ENCODE measurements at places on chromosomes 7 and 10.
A peak's percentile ranks its signal among the peaks of the same experiment; 100 is the strongest.

GRCh38 chr10:79542626-79543025, 17.6 kb downstream of the SFTPA2 start:
- no peak overlapping the region for H3K4me3 ChIP-seq
- H3K36me3 ChIP-seq = no peaks in the 10 kb centered on the region
- no peak overlapping the region for H3K27ac ChIP-seq
- no peak for DNase-seq
- H3K4me1 ChIP-seq = no peaks in the 10 kb centered on the region

DNA sequence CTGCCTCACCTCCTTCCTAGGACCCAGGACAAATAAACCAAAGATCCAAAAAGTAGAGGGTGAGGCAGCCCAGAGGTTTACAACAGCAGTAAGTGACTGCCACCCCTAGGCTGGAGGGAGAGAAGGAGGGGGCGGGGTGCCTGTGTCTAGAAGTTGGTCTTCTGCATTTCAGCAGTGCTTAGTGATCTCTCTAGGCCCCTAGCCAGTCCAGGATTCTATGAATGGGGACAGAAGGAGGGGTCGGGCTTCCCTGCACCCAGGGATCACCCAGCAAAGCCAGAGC, 62.8 kb upstream of the KDM7A start:
- peak overlapping the region; percentile 26 for H3K27ac ChIP-seq
- no peaks in the 10 kb centered on the region for H3K27me3 ChIP-seq
- DNase-seq = no peak
- peaks cover 7% of the 10 kb centered on the region for H3K4me1 ChIP-seq
- no peak overlapping the region for H3K4me3 ChIP-seq

DNA sequence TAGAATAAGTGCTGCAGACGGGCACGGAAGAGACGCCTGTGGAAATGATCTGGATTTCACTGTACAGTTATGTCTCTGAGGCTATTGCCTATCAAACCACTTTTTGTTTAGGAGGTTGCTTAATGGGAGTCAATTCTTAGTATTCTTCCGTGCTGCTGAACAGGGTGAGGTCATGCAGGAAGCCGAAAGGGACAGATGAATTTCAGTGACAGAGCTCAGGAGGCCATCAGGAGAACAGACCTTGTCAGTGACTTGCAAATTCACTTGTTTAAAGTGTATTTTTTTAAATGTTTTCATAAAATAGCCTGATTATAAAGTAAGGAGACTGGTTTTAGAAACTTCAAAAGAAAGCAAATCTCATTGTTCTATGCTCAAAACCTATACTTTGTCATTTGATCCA, 58.9 kb downstream of the XRCC2 start:
- no peaks in the 10 kb centered on the region for H3K36me3 ChIP-seq
- no peak overlapping the region for H3K4me3 ChIP-seq
- H3K4me1 ChIP-seq = no peaks in the 10 kb centered on the region
- no peaks in the 10 kb centered on the region for H3K27me3 ChIP-seq
- no peak for DNase-seq
- no peak overlapping the region for H3K27ac ChIP-seq

DNA sequence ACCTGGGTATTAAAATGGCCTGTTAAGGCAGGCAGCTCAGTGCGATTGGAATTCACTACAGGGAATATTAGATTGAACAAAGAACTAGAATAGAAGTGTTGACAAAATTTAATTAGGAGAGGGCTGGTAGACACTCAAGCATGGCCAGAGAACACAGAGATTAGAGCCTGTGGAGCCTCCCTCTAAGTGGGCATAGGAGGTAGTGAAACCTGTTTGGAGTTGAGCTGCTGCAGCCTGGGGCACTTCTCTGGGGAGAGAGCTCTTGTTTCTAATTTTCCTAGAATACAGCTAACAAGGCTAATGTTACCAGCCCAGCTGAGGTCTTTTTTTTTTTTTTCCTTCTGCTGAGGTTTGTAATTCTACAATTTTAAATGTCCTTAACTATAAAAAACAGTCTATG, 46.4 kb downstream of the TMEM168 start:
- no peak overlapping the region for H3K4me3 ChIP-seq
- no peak for DNase-seq
- no peaks in the 10 kb centered on the region for H3K36me3 ChIP-seq
- no peak overlapping the region for H3K27ac ChIP-seq
- no peaks in the 10 kb centered on the region for H3K27me3 ChIP-seq
- H3K4me1 ChIP-seq = no peaks in the 10 kb centered on the region

- DNase-seq = no peak
- no peak overlapping the region for H3K4me3 ChIP-seq
- H3K27me3 ChIP-seq = no peaks in the 10 kb centered on the region
- no peak overlapping the region for H3K27ac ChIP-seq
- peaks cover 5% of the 10 kb centered on the region for H3K4me1 ChIP-seq
Observed at GRCh38 chr7:137462074-137462715, 118.7 kb upstream of the PTN start.

GRCh38 chr7:44448922-44449583, 41.4 kb downstream of the NUDCD3 start:
- H3K4me3 ChIP-seq = no peak overlapping the region
- H3K27me3 ChIP-seq = no peaks in the 10 kb centered on the region
- H3K4me1 ChIP-seq = peaks cover 7% of the 10 kb centered on the region
- no peaks in the 10 kb centered on the region for H3K36me3 ChIP-seq

DNA sequence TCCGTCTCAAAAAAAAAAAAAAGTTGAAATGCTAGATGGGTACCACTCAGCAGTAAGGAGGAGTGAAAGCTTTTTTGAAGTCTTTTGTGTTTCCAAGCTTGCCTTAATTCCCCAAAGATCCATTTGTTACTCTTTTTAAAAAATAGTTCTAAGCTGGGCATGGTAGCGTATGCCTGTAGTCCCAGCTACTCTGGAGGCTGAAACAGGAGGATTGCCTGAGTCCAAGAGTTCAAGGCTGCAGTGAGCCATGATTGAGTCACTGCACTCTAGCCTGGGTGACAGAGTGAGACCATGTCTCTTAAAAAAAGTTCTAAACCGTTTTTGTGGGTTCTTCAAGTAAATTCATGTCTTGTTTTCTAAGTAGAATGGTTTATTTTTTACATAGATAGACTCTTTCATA, 5.3 kb downstream of the TBC1D12 start:
- H3K27me3 ChIP-seq = no peaks in the 10 kb centered on the region
- no peaks in the 10 kb centered on the region for H3K4me1 ChIP-seq
- no peak overlapping the region for H3K27ac ChIP-seq
- H3K4me3 ChIP-seq = no peak overlapping the region

GRCh38 chr7:155184923-155185322, 112.8 kb upstream of the INSIG1 start:
- no peak overlapping the region for H3K27ac ChIP-seq
- H3K27me3 ChIP-seq = no peaks in the 10 kb centered on the region
- H3K4me1 ChIP-seq = no peaks in the 10 kb centered on the region
- no peak for DNase-seq

GRCh38 chr7:153193144-153193595, 433.6 kb downstream of the ACTR3B start:
- no peaks in the 10 kb centered on the region for H3K36me3 ChIP-seq
- no peak overlapping the region for H3K4me3 ChIP-seq
- no peaks in the 10 kb centered on the region for H3K27me3 ChIP-seq
- no peaks in the 10 kb centered on the region for H3K4me1 ChIP-seq

DNA sequence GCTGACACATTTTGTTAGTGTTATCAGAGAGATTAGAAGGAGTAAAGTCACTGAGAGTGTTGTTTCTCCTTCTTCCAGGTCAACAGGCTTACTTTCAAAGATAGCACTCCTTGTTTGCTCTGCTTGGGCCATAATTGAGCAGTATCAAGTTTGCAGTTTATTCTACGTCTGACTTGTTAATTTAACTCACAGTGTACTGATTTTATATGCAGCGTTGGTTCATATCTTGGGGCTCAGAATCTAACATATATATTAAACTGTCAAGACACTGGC, 430.2 kb downstream of the EXOC4 start:
- H3K27me3 ChIP-seq = no peaks in the 10 kb centered on the region
- no peak overlapping the region for H3K27ac ChIP-seq
- no peaks in the 10 kb centered on the region for H3K36me3 ChIP-seq
- H3K4me3 ChIP-seq = no peak overlapping the region

- H3K4me1 ChIP-seq = no peaks in the 10 kb centered on the region
- no peak for DNase-seq
- no peaks in the 10 kb centered on the region for H3K36me3 ChIP-seq
- no peak overlapping the region for H3K27ac ChIP-seq
- H3K27me3 ChIP-seq = no peaks in the 10 kb centered on the region
- H3K4me3 ChIP-seq = no peak overlapping the region
Observed at GRCh38 chr7:156731651-156732050, 91.1 kb downstream of the RNF32 start.

DNA sequence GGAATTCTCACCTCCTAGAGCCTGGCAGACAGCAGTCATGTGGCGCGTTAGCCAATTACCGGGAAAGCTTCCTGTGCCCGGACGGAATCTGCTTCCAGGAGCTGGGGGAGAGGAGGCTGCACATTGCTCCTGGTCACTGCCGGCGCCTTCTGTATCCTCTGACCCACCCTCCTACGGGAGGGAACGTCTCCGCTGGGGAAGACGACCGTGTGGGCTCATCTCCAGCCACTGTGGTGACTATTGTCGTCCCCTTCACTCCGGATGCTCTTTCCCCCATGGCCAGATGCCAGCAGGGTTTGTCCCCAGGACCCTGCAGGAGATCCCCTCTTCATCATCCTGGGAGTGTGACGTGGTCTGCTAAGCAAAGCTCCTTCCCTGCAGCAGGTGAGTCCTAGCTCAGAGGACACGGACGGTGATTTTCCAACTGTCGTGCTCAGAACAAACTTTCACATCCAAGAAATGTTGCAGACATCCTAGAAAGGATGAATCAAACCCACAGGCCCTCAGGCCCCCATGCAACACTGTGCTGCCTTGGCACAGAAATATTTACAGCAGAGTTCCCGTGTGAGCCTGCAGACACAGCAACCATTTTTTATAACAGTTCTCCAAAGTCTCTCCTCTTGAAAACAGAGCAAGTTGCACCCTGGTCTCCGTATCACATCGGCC, 29.6 kb upstream of the FAM20C start:
- H3K4me3 ChIP-seq = no peak overlapping the region
- H3K36me3 ChIP-seq = no peaks in the 10 kb centered on the region
- no peaks in the 10 kb centered on the region for H3K4me1 ChIP-seq
- no peaks in the 10 kb centered on the region for H3K27me3 ChIP-seq
- DNase-seq = no peak
- no peak overlapping the region for H3K27ac ChIP-seq

DNA sequence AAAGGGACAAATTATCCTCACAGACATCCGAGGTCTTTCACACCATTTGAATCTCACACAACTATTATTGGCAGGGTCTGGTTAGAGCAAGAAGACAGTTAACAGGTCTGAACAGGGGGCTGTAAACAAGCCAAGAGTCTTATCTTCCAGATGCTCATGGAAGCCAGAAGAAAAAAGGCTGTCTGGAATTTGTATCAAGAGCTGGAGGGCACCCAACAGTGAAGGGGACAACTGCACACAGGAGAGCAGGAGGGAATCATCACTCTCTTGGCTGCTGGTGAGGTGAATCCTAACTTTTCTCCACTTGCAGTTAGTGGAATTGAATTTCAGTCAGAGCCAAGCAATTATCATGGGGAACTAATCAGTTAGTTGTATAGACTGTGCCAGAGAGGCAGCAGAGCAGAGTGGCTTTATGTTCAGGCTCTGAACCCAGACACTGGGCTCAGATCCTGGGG, 880.2 kb upstream of the AUTS2 start:
- H3K27me3 ChIP-seq = no peaks in the 10 kb centered on the region
- no peak for DNase-seq
- H3K27ac ChIP-seq = no peak overlapping the region
- H3K36me3 ChIP-seq = no peaks in the 10 kb centered on the region

GRCh38 chr10:88534072-88534665, 48.9 kb downstream of the RNLS start:
- H3K27me3 ChIP-seq = no peaks in the 10 kb centered on the region
- no peak overlapping the region for H3K27ac ChIP-seq
- no peak overlapping the region for H3K4me3 ChIP-seq
- no peak for DNase-seq
- no peaks in the 10 kb centered on the region for H3K36me3 ChIP-seq
- peaks cover 25% of the 10 kb centered on the region for H3K4me1 ChIP-seq

GRCh38 chr10:18368273-18368672, 228.0 kb downstream of the CACNB2 start:
- no peaks in the 10 kb centered on the region for H3K36me3 ChIP-seq
- no peaks in the 10 kb centered on the region for H3K27me3 ChIP-seq
- no peak for DNase-seq

GRCh38 chr10:100998991-100999741, 442 bp upstream of the LZTS2 start:
- no peaks in the 10 kb centered on the region for H3K27me3 ChIP-seq
- peak overlapping the region; percentile 100 for H3K27ac ChIP-seq
- no peaks in the 10 kb centered on the region for H3K36me3 ChIP-seq
- H3K4me1 ChIP-seq = peaks cover 26% of the 10 kb centered on the region
- peak overlapping the region; percentile 92 for H3K4me3 ChIP-seq

DNA sequence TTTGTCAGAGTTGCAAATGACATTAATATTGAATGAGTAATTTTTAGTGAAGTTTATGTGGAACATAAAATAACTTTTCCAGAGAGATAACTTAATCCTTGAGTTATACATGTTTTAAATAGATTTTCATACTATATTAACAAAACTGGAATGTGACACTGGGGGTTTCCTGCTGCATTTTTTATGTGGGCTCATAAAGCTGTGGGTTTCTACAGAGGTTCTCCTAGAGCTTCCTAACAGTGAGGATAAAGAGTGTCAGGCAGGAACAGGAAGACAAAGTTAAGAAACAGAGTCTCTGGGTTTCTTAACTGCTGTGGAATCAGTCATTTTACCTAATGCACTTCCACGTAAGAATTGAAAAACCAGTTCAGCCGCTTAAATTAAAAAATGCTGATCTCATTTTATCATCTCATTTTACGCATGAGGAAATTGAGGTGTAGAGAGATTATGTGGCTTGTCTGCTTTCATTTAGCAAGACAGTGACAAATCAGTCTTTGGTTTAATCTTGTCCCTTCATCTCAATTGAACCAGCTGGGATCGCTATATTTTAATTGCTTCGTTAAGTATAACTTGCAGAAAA, 5.0 kb downstream of the CD36 start:
- no peaks in the 10 kb centered on the region for H3K36me3 ChIP-seq
- H3K4me1 ChIP-seq = no peaks in the 10 kb centered on the region
- H3K27me3 ChIP-seq = no peaks in the 10 kb centered on the region
- no peak for DNase-seq

DNA sequence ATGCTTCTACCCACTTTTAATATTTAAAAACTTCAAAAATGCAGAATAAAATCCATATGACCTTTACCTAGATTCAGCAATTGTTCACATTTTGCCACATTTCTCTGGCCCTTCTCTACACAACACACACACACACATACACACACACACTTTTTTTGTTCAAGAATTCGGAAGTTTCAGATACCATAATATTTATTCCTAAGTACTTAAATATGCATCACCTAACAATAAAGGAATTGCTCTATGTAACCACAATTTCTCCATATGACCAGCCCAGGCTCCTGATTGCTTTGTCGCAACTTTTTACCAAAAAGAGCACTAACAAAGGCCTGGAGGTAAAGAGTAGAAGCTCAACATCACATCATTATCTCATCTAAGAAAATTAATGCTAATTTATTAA, 106.6 kb downstream of the FAS start:
- no peaks in the 10 kb centered on the region for H3K4me1 ChIP-seq
- no peak overlapping the region for H3K4me3 ChIP-seq
- no peak for DNase-seq
- H3K36me3 ChIP-seq = no peaks in the 10 kb centered on the region
- H3K27me3 ChIP-seq = no peaks in the 10 kb centered on the region

All from tibial nerve (tissue), 4 donors.